ENCODE measurements at places on chromosomes 12 and 14.

DNA sequence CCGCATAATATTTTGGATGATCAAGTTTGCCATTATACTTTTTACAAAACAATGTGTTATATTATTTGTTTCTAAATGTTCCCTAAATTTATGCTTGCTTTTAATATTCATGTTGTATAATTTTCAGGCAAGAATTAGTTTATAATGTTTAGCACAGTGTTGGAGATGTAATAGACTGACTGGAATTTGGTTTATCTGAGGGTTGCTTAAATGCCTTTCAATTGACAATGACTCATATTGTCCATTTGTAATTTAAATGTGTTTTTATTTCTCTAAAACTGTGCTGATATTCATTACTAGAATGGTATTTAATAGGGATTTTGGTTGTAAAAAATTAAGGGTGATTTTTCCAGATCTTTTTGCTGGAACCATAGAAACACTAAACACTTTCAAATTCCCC, 788.4 kb downstream of the SLC6A15 start:
- DNase-seq: no peak

GRCh38 chr12:77918046-77918445, 87.4 kb downstream of the NAV3 start:
- no peak for DNase-seq

DNA sequence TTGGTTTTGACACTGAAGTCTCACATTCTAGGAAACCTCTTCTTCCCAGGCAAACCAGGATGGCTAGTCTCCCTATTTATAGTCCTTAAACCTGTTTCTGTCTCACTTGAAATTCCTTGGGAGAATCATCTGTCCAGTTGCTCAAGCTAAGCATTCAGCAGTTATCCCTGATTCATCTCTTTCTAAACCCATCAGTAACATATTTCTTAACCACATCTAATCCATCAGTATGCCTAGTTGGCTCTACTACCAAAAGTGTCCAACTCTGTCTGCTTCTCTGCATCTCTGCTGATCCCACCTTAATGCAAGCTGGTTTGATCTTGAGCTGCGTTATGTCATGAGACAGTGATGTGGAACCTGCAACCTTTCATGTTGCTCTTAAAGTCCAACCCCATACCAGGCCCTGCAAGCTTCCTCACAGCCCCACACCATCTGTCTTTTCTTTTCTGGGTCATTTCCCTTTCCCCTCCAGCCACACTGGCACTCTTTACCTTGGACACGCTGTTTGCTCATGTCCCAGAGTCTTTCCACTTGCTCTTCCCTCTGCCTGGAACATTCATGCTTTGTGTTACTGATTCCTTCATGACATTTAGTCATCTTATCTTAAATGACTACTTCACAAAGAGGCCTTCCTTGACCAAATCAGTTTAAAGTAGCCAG, 380.8 kb upstream of the RGS6 start:
- peak; percentile 77 for DNase-seq

DNA sequence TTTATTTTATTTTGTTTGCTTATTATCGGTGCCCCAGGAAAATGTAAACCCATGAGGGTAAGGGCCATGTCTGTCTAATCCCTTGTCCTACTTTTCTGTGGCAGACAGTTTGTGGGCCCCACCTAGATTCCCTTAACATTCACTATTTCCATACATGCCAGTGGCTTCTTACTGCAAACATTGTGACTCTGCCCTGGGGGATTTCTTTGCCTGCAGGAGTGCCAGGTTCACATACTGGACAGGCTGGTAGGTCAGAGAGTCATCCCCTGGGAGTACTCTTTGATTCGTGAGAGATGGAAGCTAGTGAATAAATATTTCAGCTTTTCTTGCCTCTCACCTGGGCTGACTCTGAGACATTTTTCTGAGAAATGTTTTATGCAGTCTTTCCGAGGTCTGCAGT, 122.8 kb upstream of the TBX5 start:
- no peak for DNase-seq

- DNase-seq: no peak
These were observed 127.7 kb upstream of the SLCO1C1 start for GRCh38 chr12:20567413-20567812.

- DNase-seq: peak; percentile 22
These were observed 11.0 kb upstream of the SRP54 start for GRCh38 chr14:34971801-34972200.

DNA sequence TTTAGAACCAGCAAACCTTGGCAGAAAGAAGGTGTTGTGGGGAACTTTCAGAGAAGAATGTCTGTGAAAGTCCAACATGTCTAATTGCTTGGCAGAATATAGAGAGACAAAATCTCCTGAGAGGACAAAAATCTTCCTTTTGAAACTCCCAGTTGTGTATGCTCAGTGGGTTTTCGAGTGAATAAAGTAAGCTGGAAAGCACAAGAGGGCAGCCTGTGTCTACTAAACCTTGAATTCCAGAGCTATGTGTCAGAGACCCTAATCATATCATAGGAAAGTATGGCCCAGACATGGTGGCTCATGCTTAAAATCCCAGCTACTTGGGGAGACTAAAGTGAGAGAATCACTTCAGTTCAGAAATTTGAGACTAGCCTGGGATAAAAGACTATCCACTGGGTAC, 661.2 kb downstream of the SLC16A7 start:
- peak; percentile 66 for DNase-seq

DNA sequence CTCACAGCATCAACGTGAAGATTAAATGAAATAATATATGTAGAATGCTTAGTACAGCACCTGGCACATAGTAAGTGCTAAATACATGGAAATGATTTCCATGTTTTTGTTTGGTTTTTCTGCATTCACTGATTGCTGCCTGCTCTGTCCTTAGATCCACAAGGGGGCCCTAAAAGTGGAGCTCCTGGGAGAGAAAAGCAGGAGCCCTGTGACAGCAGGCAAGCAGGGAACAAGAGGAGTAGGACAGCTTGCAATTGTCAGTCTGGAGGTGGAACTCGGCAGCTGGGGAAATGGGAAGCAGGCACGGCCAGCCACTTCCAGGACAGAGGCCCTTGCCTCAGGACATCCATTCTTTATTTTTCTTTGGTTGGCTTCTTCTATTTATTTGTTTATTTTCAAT, 292.9 kb downstream of the BMP4 start:
- DNase-seq: peak; percentile 31

GRCh38 chr12:114254998-114255397, 150.9 kb downstream of the TBX5 start:
- DNase-seq: no peak

DNA sequence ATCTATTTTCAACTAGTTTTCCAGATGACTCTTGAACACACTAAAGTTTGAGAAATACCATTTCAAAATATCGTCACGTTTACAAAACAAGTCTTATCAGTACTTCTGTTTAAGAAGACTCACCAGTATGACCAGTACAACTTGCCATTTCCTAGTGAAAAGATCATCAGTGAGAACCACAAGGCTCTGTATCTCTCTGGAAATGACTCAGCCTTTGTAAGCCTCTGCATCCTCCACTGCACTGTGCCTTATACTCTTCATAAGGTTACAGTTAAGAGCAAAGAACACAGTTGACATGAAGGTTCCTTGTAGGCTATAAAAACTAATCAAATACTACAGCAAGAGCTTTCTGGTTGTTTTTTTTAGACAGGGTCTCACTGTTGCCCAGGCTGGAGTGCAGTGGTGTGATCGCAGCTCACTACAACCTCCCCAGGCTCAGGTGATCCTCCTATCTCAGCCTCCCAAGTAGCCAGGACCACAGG, 5.7 kb upstream of the VTI1B start:
- DNase-seq: peak; percentile 77

DNA sequence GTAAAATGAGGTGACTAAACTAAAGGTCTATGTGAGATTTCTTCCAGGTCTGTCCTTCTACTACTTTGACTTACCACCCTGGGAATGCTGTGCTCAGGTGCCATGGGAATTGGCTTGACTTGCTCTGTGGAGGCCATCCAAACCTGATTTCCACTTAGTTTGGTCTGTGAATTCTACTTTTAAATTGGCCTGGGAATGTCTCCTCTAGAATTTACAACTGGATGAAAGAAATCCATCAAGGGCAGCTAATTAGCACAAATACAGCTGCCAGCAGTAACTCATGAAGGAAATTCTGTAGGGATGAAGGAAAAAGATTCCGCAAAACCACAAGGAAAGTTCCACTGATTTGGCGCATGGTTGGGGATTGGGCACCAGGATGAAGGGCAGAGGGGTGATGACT, 31.7 kb upstream of the FRMD6 start:
- no peak for DNase-seq

- DNase-seq: no peak
These were observed 10.3 kb downstream of the MIS18BP1 start for GRCh38 chr14:45242706-45243105.

GRCh38 chr12:6724409-6724797, 557 bp downstream of the COPS7A start:
- DNase-seq: peak; percentile 16

GRCh38 chr14:77645520-77646230, 29.2 kb upstream of the SPTLC2 start:
- DNase-seq: no peak

DNA sequence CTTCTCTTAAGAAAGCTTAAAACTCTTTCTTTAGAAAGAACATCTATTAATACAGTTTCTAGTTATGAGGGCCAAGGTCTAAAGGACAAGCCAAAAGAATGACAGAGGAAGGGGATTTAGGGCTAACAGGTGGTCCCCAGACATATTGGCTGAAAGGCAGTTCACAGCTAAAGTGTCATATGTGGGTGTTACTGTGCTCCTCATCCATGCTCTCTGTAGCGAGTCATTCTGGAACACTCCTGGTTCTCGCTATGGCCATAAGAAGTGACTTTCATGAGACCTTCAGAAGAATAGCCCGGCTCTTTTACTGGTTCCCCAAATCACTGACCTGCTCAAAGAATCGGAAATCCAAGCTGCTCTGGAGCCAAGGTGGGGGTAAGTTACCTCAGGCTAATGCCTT, 55.0 kb downstream of the TBK1 start:
- DNase-seq: no peak

DNA sequence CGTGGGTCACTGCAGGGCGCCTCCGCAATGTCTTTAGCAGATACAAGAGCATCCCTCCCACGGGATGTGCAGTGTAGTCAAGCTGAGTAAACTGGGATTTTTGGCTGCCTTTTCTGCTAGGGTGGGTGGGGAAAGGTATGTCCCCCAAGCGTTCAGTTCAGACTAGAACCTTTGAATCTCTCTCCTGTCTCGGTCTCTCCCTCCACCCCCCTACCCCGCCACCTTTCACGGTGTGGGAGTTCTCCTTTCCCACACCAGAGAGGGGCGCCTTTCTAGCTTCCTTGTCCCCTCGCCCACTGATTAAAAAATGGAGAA, 525 bp upstream of the FAR2 start:
- no peak for DNase-seq

DNA sequence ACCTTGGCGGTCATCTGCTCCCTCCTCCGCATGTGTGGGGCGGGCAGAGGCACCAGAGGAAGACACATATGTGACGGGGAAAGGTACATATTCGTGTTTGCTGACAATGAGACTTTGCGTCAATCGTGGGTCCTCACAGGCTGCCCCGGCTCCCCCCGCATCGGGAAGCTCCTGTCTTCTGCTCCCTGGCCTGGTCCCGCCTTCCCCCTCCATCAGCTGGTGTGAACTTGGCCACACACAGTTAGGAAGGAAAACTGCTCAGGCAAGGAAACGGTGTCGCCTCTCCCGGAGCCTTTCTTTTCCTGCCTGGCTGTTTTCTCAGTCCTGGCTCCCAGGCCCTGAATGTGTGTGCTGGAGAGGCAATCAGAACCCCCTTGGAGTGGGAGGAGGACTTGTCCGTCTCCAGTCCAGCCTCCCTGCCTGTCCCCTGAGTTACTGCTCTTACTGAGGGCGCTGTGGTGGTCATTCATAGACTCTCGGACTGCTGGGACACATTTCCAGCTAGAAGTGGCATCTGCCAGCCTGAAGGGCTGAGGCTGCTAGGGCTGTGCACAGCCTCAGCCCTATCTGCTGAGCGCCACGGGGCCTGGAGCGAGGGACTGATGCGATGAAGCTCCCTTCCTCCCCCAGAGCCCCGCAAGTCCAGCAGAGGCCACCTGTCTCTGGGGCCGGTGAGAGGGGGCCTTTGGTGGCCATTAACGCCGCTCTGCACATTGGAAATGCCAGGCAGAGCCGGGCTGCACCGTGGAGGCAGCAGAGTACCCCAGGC, 44.2 kb upstream of the TSPAN9 start:
- no peak for DNase-seq

DNA sequence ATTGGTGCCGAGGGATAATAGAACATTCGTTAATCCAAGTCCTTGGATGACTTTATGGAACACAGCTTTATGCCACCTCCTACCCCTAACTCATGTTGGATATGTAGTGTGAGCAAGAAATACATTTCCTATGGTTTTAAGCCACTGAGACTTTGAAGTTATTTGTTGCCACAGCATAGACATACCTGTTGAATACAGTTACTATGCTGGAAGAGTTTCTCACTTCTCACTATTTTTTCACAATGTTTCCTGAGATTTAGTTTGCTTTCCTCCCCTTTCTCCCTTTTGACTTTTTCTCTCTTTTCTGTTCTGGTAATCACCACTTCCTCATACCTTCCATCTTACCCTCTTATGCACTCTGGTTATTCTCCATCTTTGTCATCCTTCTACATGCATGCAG, 7.5 kb upstream of the CLEC4E start:
- DNase-seq: no peak

- peak; percentile 52 for DNase-seq
These were observed 7.5 kb upstream of the NID2 start for GRCh38 chr14:52076334-52076733.

DNA sequence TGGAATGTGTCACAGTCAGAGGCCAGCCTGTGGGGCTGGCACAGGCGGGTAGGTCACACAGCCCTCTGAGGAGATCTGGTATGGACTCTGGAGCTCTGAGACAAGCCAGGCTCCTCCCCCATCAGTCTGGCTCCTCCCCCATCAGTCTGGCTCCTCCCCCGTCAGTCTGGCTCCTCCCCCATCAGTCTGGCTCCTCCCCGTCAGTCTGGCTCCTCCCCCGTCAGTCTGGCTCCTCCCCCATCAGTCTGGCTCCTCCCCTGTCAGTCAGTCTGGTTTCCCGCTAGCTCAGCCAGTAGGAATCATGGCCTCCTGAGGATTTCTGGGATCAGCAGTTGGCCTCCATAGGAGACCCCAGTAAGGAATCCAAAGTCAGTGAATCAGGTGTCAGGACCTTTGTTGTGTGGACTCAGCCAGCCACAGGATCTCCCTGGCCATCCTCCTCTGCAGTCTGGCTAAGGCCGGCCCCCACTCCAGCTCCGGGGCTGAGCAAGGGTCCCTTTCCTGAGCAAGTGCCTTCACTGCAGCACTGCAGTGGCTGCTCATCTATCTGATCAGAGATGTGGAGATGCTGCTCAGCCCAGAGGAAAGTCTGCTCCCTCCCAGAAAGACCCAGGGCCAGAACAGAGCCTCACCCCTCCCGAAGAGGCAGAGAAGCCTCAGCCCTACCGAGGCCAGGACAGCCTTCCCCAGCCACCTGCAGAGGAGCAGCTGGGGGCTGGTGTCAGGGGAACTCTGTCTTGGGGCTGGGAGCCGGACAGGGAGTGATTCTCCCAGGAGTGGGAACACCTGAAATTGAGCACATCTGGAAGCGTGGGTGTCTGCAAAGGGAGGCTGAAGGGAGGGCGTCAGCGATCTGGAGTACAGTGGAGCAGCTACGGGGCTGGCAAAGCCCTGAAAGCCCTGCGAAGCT, 35.7 kb downstream of the IQSEC3 start:
- no peak for DNase-seq

Data from renal cortical epithelial cell (primary cell).